ENCODE measurements at places on chromosomes 2 and 18. TPM values are rescaled to one million over a fixed set of nuclear protein-coding genes. Genes with fewer than 3 reads are reported as not detected.

The GRB14 gene
- total RNA-seq: 0.43 TPM

The GPBAR1 gene
- total RNA-seq: 1.1 TPM

The ASAP2 gene
- total RNA-seq: 23.7 TPM

The EIF2AK3 gene
- 16.5 TPM for total RNA-seq

The EGR4 gene
- not detected for total RNA-seq

The ANKMY1 gene
- total RNA-seq: 5.4 TPM

The EHD3 gene
- 5.0 TPM for total RNA-seq

The DSC2 gene
- not detected for total RNA-seq
